ENCODE measurements at places on chromosomes 16 and 17.
A peak's percentile ranks its signal among the peaks of the same experiment; 100 is the strongest.

- no peak for ATAC-seq
Observed at GRCh38 chr17:30352240-30352814, 18.5 kb upstream of the TMIGD1 start.

GRCh38 chr17:80012765-80013741 is 22.6 kb downstream of the TBC1D16 start:
- ATAC-seq: no peak

- peak; percentile 99 for ATAC-seq
Observed at GRCh38 chr17:64694207-64694606, 32.1 kb upstream of the SMURF2 start.

- no peak for ATAC-seq
Observed at GRCh38 chr17:4766201-4766600, 5.5 kb upstream of the TM4SF5 start.

DNA sequence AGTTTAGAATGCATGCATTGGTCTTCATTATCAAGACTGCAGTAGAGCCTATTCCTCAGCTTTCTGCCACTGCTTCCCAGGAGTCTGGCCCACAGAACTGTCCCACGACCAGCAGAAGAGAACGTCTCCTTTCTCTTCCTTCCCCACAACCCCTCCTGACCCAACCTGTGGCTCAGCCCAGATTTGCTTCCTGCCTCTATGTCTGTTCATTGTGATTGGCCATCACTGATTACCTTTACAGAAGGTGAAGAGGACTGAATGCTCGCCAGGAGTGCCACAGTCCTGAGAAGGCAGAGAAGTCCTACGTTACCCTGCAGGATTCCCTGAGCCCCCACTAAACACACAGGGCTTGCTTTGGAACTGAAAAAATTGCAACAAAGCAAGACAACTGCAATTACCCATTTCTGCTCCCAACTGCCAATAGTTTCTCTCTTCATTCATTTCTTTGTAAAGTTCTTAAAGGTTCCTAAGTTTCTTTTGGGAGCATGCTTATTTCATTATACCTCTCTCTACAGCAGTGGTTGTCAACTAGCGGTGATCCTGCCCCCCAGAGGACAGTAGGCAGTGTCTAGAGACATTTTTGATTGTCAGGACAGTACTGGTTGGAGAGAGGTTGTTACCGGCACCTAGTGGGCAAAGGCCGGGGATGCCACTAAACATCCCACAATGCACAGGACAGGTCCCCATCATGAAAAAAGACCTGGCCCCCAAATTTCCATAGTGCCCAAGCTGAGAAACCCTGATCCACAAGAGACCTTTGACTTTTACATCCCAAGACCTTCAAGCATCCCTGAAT is 4.5 kb upstream of the NAT9 start:
- ATAC-seq: no peak

- ATAC-seq: no peak
Observed at GRCh38 chr17:63579633-63580032, 21.1 kb upstream of the TACO1 start.

DNA sequence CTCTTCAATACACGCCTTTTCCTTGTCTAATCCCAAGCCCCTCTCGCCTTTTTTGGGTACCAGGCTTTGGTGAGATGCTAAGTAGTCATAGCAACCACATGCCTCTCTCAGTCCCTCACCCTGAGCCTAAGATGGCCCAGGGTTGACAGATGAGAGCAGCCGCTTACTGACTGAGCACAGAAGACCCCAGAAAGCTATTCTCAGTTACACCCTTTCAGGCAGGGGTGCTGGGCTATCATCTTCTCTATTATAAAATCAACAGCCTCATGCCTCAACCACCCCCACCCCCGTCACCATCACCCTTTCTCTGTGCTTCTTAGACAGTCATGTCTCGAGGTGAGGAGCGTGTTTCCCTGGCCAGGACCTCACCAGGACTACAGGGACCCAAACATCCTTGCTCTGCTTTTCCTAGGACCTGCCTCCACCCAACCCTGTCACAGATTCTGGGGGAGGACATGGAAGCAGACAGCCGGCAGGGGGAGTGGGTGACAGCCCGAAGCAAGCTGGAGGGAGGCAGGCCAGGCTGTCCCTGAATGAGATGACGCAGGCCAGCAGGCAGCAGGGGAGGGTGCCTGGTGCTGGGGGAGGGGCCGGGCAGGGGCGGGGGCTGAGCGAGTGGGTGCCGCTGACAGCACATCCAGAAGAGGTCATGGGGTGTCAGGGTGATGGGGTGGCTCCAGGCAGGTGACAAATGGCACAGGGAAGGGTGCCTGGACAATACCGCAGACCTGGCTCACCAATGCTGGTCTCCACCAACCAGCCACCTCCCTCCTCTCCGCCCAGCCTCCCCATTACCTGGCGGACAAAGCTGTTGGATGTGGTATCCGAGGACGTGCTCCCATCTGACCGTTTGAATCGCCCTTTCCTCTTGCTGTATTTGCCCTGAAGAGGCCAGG is 3.1 kb downstream of the CACNB1 start:
- no peak for ATAC-seq

DNA sequence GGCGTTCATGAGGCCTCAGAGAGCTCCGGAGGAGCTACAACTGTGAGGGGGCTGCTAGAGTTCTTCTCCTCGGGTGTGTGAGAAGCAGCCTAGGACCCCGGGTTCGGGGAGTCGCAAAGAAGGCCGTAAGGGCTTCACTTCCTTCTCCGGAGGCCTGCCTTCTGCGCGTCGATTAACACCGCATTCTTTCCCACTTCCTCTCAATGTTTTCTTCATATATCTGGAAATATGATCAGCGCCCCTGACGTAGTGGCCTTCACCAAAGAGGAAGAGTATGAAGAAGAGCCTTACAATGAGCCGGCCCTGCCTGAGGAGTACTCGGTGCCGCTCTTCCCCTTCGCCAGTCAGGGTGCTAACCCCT is 449 bp downstream of the SMCR8 start:
- ATAC-seq: peak; percentile 1

DNA sequence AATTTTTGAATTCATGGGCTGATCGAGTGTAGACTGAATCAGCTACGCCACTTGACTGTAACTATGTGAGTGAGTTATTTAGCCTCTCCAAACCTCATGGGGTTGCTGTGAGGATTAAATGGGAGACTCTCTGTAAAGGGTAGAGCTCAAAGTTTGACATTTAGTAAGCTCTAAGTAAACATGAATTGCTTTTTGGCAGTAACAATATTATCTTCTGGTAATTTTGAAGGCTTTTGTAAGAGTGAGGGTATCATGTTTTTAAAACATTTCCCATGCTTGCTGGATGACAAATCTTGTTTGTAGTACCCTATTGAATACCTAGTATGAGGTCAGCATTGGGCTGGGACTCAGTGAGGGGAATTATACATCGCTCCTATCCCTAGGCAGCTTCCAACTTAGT is 35.3 kb downstream of the MRTFB start:
- ATAC-seq: no peak

GRCh38 chr16:85569615-85570212 is 43.4 kb upstream of the GSE1 start:
- ATAC-seq: no peak

DNA sequence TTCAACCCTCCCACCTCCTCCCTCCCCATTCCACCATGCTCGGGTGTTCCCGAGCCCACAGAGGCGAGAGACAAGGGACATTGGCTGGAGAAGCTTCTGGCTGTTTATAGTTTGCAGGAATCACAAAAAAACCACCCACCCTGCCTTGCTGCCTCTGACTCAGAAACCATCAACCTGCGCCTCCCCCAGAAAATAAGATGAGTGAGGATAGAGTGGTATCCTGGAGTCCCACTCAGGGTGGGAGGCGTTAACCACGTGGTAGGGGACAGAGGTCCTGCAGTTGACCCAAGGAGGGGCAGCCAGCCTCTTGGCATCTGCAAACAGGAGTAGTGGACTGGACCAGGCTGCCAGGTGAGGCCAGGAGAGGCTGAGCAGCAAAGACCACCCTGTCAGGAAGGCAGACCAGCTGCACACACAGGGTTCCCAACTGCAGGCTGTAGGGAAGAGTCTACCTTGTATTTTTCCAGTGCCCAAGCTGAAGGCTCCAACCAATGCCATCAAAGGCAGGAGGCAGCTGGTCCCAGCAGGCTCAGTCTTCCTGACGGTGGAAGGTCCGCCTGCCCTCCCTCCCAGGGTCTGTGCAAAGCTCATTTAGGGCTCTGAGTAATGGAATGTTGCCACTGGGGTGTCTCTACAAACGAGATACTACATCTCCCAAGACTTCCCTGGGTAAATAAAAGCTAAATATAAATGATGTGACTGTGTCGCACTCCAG is 201.5 kb upstream of the TNRC6C start:
- ATAC-seq: no peak

DNA sequence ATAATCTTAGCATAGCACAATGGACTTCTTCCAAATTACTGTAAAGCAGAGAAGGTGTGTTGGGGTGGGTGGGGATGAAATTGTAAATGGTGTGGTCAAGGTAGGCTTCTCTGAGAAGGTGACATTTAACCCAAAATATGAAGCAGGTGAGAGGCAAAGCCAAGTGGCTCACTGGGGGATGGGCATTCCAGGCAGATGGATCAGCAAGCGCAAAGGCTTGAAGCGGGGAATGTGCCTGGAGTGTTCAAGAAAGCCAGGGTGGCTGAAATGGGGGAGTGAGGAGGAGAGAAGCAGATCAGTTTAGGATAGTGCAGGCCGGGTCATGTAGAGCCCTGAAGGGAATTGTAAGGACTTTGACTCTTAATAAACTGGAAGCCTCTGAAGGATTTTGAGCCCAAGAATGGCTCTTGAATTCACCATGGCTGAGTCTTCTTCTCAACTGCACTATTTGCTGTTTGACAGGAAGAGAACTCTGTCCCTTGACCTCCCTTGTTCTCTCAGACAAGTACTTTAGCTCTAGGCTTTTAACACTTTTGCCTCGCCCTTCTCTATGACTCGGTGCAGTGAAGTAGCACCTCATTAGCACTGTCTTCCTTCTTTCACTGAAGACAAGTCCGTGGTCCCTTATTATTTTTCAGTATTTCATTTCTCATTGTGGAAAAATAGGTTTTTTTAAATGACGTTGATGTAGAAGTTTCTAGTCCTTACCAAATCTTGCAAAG is 14.7 kb downstream of the CACNG3 start:
- no peak for ATAC-seq

GRCh38 chr17:57534863-57535248 is 210.2 kb downstream of the CCDC182 start:
- ATAC-seq: no peak

DNA sequence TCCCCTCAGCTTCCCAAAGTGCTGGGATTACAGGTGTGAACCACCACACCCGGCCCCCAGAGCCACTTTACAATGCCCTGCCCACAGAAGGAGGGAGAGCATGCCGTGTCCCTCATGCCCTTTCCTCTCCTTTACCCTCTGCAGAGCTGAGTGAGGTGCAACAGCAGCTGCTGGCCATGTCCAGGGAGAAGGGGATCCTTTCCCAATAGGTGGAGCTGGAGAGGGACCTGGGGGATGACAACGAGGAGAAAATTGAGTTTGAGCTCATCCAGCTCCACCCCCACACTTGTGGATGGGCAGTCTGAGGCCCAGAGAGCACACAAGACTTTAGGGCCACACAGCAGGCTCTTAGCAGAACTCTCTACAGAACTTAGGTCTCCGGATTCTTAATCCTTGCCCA is 7.9 kb upstream of the GSDMA start:
- no peak for ATAC-seq

- ATAC-seq: no peak
Observed at GRCh38 chr16:7090628-7091115, 242.0 kb upstream of the RBFOX1 start.

DNA sequence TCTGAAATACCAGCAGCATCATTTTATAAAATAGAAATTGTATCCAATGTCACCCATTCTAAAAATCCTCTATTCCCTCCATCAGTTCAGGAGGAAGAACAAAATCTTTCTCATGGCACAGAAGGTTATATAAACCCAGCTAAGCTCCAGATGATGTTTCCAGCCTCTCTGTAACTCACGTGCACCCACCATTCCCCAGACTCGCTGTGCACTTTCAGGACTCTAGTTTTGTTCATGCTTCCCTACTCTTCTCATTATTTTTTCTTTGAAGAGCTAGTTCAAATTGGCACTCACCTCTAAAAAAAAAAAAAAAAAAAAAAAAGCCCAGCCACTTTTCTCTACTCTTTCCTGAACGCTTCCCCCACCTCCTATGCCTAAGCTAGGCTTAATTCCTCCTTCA is 36.0 kb upstream of the SHISA6 start:
- no peak for ATAC-seq

GRCh38 chr16:75343941-75344340 is 89.4 kb downstream of the CFDP1 start:
- ATAC-seq: no peak

GRCh38 chr16:78993346-78993745 is 607.2 kb downstream of the MAF start:
- ATAC-seq: peak; percentile 23

- ATAC-seq: no peak
Observed at GRCh38 chr17:69534235-69534621, 119.7 kb downstream of the MAP2K6 start.

GRCh38 chr17:66114609-66115008 is 77.3 kb downstream of the CEP112 start:
- no peak for ATAC-seq

DNA sequence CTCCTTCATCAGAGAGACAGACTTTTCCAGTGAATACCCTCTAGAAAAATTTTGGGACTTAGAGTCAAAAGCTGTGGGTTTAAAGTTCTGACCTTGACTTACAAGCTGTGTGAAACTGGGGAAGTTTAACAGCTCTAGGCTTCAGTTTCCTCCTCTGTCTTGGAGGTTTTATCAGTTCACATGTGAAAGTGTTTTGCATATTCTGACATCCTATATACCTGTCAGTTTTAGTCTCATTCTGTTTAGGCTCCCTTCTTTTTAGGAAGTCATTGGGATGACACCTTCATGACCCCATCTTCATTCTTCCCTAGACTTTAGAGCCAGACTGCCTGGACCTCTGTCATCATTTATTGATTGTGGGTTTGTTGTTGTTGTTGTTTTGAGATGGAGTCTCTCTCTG is 44.4 kb downstream of the YPEL2 start:
- ATAC-seq: no peak

DNA sequence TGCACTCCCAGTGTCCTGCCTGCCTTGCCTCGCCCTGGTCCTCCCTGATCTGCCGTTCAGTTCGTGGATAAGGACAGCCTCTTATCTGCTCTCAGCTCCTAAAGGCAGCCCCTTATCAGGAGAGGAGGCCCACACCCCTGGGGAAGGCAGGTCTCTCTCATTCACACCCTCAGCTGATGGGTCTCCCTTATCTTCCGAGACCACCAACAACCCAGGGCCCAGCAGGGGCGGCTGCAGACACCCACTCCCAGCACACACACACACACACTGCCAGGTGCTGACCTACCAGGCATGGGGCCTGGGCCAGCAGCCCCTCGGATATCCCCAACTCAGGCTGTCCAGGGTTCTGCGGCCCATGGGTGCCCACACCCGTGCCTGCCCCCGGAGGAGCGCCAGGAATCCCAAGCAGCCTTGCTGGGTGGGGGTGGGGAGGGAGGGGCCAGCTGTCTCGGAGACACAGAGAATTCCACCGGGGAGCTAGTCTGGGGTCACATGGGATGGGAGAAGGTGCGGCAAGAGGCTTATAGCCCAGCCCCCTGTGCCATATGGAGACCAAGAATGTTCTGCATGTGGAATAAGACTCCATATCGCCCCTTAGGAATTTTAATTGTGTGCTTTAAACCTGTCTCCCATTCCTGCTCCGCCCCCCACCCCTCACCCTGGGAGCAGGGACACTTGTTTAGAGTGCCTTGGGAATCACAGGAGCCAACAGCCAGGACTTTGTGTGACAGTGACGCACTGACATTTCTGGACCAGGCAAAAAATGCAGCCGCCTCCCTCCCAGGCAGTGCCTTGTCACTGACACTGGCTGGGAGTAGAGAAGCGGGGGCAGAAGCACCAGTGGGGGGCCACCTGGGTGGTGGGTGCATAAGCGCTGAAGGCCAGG is 41.9 kb upstream of the EMP2 start:
- ATAC-seq: no peak

GRCh38 chr17:66858226-66859083 is 23.5 kb downstream of the CACNG5 start:
- ATAC-seq: no peak

All from esophagus mucosa (tissue), 1 donor.